AG09319 (cell line): ENCODE measurements at places on chromosomes 1 and 21.

GRCh38 chr1:221727146-221728036 is 14.5 kb downstream of the DUSP10 start:
- no peak for DNase-seq

GRCh38 chr1:231903586-231904081 is 277.0 kb downstream of the DISC1 start:
- no peak for DNase-seq

DNA sequence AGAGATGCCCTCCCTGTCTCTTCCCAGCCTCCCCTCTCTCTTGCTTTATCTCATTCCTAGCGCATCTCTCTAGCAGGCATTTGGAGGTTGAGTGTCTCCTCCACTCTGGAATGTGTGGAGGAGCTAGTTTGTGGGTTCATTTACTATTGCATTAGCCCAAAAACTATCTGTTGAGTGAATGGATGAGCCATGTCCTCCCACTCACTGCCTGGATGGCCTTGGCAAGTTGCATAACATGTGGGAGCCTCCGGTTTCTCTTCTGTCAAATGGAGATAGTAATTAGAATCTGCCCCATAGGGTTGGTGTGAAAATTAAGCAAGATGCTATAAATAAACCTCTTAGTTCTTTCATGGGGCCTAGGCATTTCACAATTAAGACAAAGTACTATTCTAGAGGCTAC is 181.8 kb downstream of the KAZN start:
- DNase-seq, result no peak

DNA sequence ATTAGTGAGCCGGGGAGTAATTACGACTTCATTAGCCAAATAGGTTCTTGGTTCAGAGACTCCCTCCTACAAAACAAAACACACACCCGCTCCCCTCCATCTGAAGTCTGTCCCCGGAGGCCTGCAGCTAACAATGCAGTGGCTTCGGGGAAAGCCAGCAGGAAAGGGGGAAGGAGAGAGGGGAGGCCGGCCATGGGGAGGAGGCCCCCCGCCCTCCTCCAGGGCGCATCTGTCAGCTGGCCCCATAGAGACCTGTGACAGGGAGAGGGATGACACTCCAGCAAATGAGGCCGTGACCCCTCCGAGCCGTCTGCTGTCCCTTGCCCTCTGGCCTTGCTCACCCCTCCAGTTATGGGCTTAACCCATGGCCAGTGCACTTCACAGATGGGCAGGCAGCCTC is 12.1 kb upstream of the CNTN2 start:
- DNase-seq, result no peak
